Ascending aorta (tissue), 2 donors: ENCODE measurements at places on chromosomes 3 and 15. TPM values are rescaled to one million over a fixed set of nuclear protein-coding genes. Genes with fewer than 3 reads are reported as not detected.

WDR5B gene
- total RNA-seq, result 1.8 TPM

GOLGA6A gene
- not detected for total RNA-seq

CDCP1 gene
- 3.0 TPM for total RNA-seq

FSIP1 gene
- not detected for total RNA-seq

SERPINI2 gene
- total RNA-seq, result not detected

ARMC8 gene
- 23.4 TPM for total RNA-seq

CSTA gene
- not detected for total RNA-seq

TMOD2 gene
- 7.0 TPM for total RNA-seq

DLEC1 gene
- total RNA-seq, result 0.11 TPM

CRABP1 gene
- not detected for total RNA-seq

EIF5A2 gene
- 28.6 TPM for total RNA-seq

LMAN1L gene
- not detected for total RNA-seq

ROBO1 gene
- total RNA-seq, result 13.4 TPM

ALAS1 gene
- total RNA-seq, result 58.3 TPM

ZMYND10 gene
- not detected for total RNA-seq

ZIC4 gene
- total RNA-seq, result not detected

SNX1 gene
- 33.8 TPM for total RNA-seq

ELL3 gene
- 39.5 TPM for total RNA-seq

CAMK2N2 gene
- not detected for total RNA-seq

PLOD2 gene
- total RNA-seq, result 41.3 TPM

TRIM42 gene
- total RNA-seq, result not detected

UBL7 gene
- 63.4 TPM for total RNA-seq

SLC22A13 gene
- total RNA-seq, result not detected

CHSY1 gene
- 47.4 TPM for total RNA-seq
